ENCODE measurements at places on chromosomes 3 and 15.

DNA sequence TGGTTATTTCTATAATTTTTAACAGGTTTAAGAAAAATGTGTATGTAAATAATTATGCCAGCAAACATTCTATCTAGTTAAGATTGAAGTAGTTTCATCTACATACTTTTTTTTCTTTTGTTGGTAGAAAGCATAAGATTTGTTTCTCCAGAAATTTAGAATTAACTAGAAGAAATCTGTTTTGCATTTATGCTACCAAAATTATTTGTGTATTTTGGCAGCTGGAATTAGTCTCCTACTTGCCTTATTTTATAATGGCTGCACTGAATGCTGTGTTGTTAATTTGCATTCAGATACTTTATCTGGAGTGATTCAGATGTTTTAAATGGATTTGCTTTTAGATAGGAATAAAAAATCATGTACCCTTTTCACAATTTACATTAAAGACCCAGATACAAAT, 100.2 kb upstream of the NAALADL2 start:
- no peak for DNase-seq

DNA sequence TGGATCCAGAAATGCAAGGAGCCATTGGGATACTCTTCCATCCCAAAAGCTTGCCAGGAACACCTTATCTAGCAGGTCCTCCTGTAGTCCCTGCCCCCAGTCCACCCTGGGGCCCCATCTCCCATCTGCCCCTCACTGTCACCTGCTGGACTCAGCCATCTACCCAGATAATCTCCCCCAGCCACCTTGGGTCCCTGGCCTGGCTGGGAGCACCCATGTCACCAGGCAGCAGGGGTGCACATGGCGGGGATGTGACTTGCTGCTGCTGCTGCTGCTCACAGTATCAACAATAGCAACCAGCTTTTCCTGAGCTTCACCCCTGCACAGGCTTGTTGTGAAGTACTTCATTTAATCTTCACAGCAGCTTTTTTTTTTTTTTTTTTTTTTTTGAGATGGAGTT, 12.6 kb downstream of the PTH1R start:
- DNase-seq = no peak

GRCh38 chr3:18740631-18741583, 315.8 kb upstream of the SATB1 start:
- peak; percentile 50 for DNase-seq

GRCh38 chr3:146543461-146544001, 876 bp downstream of the PLSCR1 start:
- DNase-seq = no peak

DNA sequence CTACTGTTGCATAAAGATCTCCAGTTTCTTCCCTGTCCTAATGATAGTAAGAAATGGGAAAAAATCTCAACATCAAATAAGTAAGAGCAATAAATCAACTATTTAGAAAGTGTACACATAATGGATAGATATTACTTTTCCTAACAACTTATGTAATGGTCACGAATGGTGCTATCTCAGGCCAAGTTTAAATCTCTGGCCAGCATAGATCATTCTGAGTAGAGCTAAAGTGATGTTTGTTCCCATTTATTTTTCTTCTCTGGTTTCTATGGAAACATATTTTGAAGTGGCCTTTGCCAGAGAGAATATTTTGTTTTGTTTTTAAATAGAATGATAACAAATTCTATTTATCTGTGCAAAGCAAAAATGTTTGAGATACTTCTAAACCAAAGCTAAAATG, 249.7 kb upstream of the TTC14 start:
- DNase-seq = no peak

- DNase-seq = no peak
Observed at GRCh38 chr3:123267821-123268220, 66.1 kb downstream of the SEC22A start.

GRCh38 chr3:52322466-52322865, 6.3 kb downstream of the DNAH1 start:
- DNase-seq = no peak

DNA sequence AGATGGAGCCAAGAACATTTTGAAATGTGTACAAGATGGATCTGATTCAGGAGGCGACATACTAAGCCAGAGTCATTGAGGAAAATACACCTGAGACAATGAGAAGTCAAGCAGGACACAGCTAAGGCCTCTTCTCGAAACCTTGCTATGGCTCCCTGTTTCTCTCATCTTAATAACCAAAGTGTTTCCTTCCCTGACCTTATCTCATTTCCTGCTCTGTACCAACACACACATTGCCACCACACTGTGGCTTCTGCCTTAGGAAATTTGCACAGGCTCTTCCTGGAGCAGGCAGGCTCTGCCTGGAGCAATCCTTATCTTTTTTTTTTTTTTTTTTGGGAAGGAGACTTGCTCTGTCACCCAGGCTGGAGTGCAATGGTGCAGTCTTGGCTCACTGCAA, 36.6 kb downstream of the OXSM start:
- DNase-seq = no peak

- DNase-seq = no peak
Observed at GRCh38 chr3:150636258-150636657, 33.1 kb downstream of the SELENOT start.

DNA sequence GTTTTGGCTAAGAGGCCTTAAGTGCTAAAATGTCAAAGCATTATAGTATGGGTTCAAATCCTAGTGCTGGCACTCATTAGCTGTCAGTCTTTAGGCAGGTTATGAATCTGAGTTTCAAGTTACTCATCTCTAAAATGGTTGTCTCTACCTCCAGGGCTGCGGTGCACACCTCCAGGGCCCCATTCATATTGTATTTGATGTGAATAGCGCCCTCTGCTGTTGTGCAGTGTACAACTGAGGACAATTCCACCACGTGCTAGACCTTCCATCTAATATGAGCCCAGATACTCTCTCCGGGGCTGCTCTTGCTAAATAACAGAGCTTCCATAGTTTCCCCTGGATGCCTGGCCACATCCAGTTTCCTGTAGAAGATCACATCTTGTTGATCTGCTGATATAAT, 54.3 kb downstream of the OXNAD1 start:
- DNase-seq = peak; percentile 82

DNA sequence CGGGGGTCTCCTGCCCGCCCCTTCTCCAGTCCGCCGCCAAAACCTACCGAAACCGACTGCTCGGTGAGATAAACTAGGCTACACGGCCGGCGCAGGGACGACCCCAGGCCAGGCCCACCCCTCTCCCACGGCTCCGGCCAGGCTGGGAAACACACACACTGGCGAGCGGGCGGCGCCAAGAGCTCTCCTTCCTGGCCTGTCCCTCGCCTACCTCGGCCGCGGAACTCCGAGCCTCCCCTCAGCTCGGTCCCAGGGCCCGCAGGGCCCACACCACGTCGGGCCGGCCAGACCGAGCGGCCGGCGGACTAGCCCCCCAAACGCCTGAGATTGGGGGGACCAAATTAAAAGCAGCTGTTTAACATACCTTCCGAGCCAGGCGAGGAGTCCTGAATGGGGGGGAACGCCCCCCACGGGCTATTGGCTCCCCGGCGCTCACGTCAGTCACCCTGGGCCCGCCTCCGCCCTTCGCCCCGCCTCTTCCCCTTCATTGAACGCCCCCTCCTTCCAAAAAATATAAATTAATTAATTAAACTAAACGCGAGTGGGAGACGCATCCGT, 4.0 kb upstream of the SIN3A start:
- peak; percentile 91 for DNase-seq

GRCh38 chr3:139113993-139114375, 69.3 kb upstream of the PRR23C start:
- DNase-seq = no peak

DNA sequence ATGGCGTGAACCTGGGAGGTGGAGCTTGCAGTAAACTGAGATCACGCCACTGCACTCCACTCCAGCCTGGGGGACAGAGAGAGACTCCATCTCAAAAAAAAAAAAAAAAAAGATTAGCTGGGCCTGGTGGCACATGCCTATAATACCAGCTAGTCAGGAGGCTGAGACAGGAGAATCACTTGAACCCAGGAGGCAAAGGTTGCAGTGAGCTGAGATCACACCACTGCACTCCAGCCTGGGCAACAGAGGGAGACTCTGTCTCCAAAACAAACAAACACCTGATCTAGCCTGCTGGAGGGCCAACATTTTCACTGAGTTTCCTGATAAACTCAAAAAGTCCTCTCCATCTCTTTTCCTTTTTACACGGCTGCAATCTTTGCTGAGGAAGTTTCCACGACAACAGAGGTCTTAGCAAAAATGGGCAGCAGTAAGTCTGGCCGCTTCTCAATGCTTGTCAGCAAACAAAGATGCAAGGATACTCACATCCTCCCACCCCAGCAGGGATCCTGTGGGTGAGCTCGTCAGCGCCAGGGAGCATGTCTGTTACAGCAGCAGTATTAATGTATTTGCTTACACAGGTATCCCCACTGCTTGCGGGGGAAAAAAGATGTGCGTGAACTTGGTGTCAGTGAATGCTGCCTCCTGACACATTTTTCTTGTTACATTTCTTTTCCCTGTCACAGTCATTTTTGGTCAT, 21.0 kb upstream of the CCDC174 start:
- no peak for DNase-seq
